ENCODE measurements at places on chromosomes 6 and 20.

DNA sequence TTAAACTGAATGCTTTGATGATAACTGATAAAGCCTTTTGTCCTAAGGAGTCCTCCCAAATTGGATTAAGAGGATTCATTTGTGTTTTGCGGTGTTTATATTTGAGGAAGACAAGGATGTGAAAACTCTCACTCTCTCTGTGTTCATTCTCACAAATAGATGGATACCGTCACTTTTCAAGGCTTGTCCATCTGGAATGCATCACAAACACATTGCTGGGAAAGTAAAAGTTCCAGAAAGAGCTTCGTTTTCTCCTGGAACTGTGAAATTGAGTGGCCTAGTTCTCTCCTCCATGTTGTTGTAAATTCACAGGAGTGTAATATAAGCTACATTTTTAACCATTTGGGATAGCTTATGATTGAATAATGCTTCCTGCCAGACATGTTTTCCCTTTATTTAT, 581.6 kb upstream of the FLRT3 start:
- DNase-seq = peak; percentile 31

DNA sequence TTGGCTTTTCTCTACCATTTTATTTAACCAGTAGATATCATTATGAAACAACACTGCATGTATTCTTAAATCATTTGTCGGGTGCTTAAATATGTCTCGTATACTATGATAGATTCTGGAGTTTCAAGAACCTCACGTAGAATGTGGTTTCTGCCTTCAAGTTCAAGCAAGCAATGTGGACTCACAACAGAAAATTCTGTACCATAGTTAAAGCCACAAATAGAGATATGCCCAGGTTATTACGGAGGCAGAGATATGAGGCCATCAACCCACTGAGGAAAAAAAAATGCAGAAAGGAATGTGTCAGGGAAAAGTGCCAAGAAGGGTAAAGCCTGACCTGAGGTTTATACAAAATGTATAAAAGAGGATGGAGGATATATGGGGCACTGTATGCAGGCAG, 109.9 kb downstream of the GFRAL start:
- no peak for DNase-seq

- no peak for DNase-seq
Measured at GRCh38 chr6:17583811-17584210, 16.3 kb upstream of the FAM8A1 start.

DNA sequence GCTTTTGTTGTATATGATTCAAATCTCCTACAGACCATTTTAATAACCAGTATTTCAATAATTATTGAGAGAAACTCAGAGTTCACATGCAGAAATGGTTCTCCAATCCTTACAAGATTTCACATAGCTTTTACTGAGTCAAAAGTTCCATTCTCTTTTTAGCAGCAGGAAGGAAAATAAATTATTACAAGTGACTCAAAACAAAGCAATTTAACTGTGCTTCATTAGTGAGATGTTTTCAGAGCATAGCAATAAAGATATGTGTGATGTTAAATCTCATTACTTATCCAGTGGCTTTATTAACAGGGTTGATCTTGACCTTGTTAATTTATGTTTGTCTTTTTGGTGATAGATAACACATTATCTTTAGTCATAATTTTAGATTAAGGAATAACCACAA, 22.0 kb downstream of the KIF13A start:
- DNase-seq = peak; percentile 76
